ENCODE measurements at places on chromosomes 6 and 20.
A peak's percentile ranks its signal among the peaks of the same experiment; 100 is the strongest.

GRCh38 chr6:51927450-51927849 is 160.0 kb downstream of the PKHD1 start:
- no peak for DNase-seq

- peak; percentile 41 for DNase-seq
Observed at GRCh38 chr20:49276161-49276960, 1.5 kb downstream of the ZNFX1 start.

- DNase-seq, result no peak
Observed at GRCh38 chr6:3516092-3516491, 59.2 kb upstream of the SLC22A23 start.

DNA sequence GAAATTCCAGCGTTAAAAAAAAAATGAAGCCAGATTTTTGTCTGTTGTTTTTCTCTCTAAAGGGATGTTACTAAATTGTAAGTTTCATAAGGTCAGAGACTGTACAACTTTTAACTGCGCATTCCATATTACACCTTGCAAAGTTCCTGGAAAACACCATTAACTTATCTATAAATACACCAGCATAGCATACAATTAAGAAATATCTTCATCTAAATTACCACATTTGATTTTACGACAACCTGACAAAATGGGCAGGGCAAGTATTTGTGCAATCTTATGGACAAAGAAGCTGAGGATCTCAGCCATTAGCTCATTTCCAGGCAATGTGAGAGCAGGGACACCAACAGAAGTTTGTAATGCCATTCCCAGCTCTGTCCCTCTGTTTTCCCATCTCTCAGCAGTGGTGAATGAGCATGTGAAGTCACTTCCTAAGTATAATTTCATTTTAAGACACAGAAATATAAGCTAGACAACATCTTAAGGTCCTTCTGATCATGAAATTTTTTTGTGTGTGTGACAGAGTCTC is 12.9 kb upstream of the GCM1 start:
- no peak for DNase-seq

GRCh38 chr6:170227521-170227983 is 63.3 kb downstream of the DLL1 start:
- peak; percentile 24 for DNase-seq

DNA sequence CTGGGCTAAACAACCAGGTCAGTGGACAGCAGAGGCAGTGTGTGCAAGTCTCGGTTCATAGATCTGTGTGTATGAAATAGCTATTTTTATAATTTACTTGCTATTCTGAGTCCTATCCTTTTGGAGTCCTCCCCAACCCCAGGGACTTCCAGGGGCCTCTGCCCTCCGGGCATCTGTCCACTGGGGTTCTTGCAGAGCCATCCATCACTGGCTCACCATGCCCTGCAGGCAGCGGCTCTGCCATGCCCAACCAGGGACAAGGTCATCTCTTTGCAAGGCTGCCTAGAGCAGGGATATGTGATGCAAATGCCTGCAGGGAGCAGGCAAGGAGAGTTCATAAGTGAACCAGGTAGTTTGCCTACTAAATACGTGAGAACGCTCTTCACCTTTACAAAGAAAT is 10.5 kb upstream of the BEND3 start:
- no peak for DNase-seq

DNA sequence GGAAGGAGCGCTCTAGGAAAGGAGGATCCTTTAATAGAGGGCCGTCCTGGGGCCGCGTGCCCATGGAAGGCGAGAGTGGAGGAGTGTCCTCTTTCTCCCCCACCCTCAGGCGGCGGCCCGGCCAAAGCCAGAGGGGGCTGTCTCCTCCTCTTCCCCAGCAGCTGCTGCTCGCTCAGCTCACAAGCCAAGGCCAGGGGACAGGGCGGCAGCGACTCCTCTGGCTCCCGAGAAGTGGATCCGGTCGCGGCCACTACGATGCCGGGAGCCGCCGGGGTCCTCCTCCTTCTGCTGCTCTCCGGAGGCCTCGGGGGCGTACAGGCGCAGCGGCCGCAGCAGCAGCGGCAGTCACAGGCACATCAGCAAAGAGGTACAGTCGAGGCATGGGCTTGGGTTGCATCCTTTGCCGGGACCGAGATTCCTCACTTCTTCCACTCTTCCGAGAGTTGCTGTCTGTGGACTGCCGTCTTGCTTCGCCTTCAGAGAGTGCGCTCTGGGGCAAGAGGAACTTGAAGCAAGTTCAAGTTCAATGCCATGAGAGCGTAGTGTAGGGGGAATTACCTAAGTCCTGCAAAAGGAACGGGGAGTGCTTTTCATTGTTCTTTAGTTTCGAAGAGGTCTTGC is at the start of gene LAMA2:
Gene LAMA2 (plus strand): TSS at position 148 of the 621 bp plus-strand sequence. CDS start 108 bp downstream, at position 256.
- peak; percentile 7 for DNase-seq

GRCh38 chr6:90364286-90364685 is 67.6 kb upstream of the BACH2 start:
- DNase-seq, result no peak

DNA sequence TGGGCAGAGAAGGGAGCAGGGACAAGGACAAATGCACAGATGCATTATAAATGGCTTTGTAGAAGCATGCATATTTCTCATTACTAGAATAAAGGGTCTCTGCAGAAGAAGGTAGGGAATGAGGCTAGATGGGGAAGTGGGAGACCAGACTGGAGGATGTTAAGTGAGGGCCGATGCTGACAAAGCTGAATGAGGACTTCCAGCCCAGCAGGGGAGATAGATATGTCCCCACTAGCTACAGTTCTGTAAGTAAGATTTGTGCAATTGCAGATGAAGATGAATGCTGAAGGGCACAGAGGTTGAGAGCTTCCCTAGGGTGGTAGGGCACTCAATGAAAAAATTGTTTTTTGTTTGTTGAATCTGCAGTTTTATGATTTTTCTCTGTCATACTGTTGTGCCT is 16.9 kb downstream of the ADGRG6 start:
- no peak for DNase-seq

GRCh38 chr6:132135409-132135808 is 184.2 kb upstream of the CCN2 start:
- no peak for DNase-seq

DNA sequence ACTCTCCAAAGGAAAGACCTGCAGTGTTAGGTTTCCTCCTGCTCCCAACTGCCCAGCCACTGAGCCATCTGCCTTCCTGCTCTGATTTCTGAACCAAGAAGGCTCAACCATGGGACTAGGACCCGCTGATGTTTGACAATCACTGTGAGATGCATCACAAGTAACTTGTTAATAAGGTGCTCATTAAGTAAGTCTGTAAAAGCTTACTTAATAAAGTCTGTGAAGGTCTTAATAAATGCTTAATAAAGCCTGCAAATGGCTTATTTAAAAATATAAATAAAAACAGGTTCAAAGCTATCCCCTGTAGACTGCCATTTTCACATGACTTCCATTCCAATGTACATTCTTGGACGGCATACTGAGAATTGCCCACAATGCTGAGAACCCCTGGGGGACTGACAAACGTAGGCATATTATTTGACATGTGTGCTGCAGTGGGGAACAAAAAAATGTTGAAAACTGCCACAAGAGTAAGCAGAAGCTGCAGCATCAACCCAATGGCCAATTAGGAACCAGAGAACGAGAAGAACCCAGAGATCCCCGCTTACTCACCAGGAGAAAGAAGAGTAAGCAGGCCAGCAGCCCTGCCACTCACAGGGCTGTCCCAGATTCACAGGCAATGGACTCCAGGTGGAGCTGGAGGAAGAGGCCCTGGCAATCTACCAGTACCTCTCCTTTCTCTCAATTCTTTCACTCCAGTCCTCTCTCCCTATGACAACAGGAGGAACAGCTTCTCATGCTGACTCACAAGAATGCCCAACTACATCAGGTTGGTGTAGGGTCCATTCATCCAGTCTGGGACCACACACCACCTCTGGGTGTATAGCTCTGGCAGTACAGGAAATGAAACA is 19.5 kb downstream of the KIF13A start:
- DNase-seq, result no peak

- no peak for DNase-seq
Observed at GRCh38 chr6:84835340-84835739, 70.9 kb upstream of the TBX18 start.

DNA sequence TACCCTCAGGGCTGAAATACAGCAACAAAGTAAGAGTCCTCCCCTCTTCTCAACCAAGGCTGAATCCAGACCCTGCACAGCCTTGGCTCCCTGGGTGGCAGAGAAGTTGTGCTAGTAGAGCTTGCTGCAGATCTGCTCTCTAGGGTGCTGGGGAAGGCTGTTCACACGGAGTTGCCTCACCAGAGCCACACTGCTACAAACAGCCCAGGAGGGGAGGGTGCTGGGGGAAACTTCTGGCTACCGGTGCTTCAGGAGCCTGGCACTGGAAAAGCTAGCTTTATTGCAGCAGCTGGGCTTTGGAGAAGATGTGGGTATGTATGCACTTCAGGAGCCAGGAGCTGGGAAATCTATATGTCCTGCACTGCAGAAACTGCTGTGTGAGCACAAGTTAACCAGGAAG is 37.6 kb upstream of the SUPT3H start:
- DNase-seq, result no peak

DNA sequence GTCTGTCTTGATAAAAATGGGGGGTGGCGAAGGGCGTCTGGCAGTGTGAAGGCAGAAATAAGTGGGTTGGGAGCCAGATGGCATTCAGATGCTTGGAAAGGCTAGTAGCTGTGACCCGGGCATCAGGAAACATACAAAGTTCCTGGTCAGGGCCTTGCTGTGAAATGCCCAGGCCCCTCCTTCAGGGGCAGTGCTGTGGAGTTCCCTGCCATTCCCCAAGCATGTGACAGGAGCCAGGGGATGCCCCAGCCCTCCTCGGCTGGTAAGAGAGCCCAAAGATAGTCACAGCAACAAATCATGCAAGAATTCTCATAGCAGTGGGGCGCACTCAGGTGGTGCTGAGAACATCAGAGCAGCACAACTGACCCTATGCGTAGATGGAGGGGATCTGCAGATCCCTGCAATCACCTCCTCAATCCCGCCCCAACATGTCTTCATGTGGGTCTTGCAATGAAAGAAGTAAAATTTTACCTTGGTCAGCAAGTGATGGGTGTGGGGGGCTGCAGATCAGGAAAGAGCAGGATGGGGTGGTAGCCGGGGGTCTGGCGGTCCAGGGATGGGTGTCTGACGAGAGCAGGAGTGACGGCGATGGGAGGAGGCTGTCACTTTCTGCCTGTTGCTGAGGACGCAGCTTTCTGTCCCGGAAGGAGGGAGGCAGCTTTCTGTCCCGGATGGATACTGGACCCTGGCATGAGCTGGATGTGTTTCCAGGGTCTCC is 39.5 kb downstream of the SLC22A1 start:
- DNase-seq, result no peak

GRCh38 chr20:45701873-45702272 is at the start of gene WFDC13:
Gene WFDC13 (plus strand): TSS chr20:45702038. CDS start chr20:45702124, 86 bp downstream.
- DNase-seq, result no peak

DNA sequence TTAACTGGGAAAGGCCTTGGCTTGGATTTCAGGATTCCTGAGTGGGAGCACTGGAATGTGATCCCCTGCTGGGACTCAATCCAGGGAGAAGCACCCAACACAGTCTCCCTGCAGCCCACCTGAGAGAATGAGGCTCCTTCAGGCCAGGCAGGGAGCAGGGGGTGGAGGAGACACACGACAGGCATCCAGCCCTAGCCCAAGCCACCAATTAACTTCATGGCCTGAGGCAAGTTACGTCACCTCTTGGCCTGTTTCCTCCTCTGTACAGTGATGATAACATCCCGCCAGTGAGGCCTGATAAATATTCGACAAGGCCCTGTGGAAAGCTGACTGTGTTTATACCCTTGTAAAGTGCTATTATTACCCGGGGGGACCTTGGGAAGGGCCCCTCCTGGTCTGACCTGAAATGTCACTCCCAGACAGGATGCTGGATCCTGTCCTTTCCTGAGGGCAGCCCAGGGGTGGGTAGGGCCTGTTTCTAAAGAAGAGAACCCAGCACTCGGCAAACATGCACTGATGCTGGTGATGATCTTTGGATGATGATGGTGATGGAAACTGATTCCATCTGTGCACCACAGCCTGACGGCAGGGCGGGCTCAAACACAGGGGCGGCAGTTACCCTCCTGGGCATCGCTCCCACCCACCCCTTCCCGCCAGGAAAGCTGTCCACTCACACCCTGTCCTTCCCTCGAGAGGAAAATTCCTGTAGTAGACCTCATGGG is 12.4 kb downstream of the FRS3 start:
- peak; percentile 68 for DNase-seq

DNA sequence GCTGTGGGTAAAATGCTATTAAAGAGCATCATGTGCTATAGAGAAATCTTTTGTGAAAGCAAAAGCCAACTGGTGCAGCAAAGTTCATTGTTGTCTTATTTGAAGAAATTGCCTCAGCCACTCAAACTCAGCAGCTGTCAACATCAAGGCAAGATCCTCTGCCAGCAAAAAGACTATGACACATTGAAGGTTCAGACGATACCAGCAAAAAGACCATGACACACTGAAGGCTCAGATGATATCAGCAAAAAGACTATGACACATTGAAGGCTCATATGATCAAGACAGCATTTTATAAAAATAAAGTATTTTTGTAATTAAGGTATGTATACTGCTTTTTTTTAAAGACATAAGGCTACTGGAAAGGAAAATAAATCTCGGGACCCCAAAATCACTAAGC is 118.4 kb upstream of the RUNX2 start:
- DNase-seq, result no peak

DNA sequence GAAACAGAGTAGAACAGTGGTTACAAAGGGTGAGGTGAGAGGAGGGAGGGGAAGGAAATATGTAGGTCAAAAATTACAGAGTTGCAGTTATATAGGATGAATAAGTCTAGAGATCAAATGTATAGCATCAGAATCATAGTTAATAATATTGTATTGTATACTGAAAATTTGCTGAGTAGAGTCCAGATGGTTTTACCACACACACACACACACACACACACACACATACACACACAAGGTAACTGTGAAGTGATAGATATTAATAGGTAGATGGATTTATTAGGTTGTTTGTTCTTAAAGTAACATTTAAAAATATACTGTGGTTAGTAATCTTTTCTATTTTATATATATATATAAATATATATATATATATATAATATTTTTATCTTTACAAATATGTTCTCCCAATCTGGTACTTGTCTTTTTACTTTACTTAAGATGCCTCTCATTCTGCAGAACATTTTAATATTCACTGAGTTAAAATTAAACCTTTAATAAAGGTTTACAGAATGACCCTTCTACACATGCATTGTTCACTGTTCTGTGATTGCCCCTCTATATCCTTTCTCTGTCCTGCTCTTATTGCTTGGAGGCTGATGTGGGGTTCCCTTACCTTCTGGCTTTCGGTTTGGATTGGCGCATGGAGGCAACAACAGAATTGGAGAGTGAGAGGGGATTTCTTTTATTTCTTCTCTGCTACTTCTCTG is 408 bp downstream of the PTCHD4 start:
- no peak for DNase-seq

GRCh38 chr6:143775336-143775735 is 67.8 kb upstream of the LTV1 start:
- no peak for DNase-seq

DNA sequence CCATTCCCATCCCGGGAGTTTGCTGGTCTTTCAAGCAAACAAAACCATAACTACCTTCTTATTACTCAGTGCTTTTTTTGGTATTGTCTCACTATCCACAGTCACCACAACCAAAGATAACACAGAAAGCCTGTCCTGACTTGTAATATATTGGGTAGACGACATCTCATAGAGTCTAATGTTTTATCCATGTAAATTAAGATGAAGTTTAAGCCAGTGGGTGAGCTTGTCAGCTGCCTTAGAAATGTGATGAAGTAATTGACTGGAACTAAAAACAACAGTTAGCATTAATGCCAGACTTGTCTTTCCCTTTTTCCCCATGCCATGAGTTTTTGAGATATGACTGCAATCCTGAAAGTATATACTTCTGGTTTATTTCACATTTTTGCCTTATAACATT is 282.7 kb upstream of the PRDM1 start:
- DNase-seq, result no peak

- no peak for DNase-seq
Observed at GRCh38 chr20:57540890-57541580, 16.1 kb upstream of the CTCFL start.
